ENCODE measurements at places on chromosomes 11 and 22.

DNA sequence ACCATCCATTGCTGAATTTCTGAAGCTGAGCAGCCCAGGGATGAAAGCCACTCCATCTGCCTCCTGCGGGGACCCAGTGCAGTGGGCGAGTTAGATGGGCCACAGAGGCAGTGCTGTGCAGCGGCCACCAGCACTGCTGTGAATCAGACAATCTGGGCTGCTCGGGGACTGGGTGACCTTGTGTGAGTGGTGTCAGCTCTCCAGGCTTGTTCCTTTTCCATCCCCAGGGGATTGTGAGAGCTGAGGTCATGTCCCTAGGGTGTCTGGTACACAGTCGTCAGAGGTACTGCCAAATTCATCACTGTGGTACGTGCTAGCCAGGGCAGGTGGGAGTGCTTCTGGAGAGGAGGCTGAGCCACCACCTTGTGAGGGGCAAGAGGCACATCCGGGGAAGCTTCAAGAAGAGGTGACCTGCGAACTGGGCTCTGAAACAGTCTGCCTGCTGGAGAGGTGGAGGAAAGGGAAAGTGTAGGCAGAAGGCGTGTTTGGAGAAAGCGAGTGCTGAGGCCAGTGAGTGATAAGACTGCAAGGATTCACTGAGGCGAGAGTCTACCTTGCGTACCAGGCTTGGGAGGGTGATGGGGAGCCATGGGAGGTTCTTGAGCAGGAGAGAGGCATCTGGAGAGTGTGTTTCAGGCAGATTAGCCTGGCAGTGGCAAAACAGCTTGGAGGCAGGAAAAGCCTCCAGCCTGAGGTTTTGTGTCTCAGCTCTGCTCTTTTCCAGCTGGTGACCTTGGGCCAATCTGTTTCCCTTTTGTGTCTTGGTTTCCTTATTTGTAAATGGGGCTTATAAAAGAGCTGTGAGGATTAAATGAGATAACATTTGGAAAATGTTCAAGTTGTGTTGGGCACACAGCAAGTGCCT is 22.7 kb downstream of the CACNA1I start:
- DNase-seq = no peak

DNA sequence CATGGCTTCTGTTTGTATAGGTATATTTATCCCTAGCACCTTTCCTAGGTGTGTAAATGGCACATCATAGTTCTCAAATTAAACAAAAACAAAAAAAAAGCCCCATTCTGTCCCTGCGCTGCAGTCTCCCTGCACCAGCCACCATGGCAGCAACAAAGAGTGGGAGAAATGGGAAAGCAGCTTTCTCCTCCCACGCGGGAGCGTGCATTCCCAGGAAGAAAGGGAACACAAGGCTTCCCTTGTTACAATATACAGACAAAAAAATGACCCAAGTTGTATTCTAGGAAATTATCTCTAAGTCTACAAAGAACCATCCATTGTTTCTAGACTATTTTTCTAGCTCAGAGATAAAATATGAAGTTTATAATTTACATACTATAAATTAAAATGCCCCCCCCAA is 16.1 kb upstream of the TMPRSS5 start:
- no peak for DNase-seq

- DNase-seq = no peak
Observed at GRCh38 chr11:42972741-42973140, 339.1 kb upstream of the API5 start.

DNA sequence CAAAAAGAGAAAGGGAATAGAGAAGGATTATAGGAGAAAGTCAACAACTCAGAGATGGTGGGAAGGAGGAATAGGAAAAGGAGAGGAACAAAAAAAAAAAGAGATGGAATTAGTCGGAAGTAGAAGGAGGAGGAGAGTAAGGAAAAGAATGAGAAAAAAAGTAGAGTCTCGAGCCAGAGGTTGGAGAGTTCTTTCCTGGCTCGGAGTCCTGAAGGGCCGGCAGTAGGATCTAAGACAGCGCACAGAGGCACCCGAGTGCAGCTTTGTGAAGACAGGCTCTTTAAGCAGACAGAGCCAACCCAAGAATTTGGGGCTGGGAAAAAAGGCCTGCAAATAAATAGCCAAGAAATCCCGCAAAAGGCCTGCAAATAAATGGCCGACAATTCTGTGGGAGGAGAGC is 170.4 kb upstream of the CCDC90B start:
- no peak for DNase-seq

DNA sequence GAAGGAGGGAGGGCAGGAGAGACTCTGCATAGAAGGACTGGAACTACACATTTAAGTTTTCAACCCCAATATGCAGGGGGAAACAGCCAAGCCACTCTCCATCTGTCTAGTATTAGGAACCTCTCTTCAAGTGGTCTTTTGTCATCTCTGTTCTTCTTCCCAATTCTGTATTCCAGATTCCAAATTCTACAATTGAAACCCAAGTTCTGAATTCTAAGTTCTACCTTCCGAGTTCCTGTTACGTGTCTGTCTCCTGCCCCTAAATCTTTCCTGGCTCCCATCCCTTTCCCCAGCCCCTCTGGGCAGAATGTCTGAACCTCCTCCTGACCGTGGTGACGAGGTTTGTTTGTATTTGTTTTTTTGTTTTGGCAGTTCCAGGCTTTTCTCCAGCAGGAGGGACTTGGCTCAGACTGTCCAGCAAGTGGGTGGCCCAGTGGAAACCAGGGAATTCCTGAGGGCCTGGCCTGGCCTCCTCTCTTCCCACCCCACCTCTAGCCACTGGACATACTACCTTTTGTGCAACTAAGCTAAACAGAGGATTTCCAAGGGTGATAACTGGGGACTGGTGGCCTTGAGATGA is 1.6 kb upstream of the THOC5 start:
- DNase-seq = no peak

GRCh38 chr11:19253153-19253745 is 12.5 kb upstream of the E2F8 start:
- DNase-seq = no peak

DNA sequence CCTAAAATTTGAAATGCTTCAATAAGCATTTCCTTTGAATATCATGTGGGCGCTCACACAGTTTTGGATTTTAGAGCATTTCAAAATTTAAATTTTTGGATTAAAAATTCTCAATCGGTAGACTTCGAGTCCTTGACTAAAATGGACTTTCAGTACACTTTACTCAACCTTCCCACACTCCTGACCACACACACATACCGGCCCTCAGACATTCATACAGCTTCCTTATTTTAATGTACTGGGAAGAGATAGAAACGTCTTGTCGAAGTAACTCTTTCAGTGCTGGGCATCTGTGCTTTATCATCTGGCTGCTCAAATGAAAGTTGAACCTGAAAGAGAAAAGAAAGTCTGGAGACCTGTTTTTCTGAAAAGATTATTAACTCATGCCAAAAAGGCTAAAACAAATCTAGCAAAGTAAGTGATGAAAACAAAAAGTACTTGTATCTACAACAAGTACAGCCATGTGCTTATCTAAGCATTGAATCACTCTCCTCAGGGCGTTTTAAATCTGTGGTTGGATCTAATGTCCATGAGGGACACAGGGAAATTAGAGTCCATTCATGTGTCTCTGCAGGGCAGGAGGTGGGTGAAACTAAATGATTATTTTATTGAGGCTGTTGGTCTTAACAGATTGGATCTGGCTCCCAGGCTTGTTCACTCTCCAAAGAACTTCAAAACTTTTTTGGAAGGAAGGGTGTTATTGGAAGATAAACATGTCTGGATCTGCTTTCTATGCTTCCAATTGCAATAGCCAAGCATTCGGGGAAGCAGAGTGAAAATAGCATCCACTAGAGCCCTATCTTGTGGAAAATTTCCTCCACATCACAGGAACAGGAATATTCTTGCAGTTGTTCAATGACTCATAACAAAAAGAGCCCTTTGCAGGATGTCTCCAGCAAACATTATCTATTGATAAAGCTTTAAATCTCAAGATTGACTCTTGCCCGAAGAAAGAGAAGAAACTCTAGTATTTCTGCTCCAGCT is 47.0 kb downstream of the CARD18 start:
- DNase-seq = no peak
